ENCODE measurements at places on chromosomes 3 and 15.
A peak's percentile ranks its signal among the peaks of the same experiment; 100 is the strongest.

GRCh38 chr3:125357032-125357658 is 18.0 kb downstream of the ZNF148 start:
- peak; percentile 80 for DNase-seq

DNA sequence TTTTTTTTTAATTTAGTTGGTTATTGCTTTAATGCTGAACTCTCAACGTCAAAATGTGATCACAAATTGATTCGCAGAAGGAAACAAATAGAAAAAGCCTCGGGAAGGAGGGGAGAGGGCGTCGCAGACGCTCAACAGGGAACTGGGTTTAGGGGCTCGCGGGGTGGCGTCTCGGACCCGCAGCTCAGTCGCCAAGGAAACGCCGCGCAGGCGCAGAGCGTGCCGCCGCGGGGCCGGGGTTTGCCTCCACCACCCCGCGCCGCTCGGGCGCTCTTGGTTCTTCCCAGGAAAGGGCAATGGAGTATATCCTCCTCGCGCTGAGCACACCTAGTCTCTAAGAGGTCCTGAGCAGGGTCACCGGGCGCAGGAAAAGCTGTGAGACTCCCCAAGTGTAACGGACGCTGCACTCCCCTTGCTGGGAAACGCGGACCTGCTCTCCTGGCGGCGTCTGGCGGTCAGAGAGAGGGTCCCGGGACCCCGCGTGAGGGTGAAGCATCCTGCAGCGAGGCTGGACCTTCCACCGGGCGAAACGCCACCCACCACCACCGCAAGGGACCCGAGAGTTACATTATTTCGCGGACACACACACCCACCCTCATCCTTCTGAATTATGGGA is 753 bp downstream of the PLCH1 start:
- DNase-seq: peak; percentile 50

DNA sequence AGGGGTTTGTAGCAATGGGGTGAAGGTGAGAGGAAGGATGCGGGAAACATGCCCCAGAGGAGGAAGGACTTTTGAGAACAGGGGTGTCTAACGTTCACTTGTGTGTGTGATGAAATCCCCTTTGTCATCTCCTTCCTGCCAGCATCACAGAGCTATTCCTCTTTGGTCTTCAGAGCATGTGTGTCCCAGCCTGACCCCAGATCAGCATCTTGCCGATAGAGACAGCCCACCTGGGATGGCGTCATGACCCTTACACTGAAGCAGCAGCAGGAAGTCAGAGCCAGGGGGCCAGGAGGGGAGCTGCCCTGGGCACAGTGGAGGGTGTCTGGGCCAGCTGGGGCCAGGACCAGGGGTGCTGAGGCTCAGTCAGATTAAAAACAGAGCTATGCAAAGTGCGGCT is 29.9 kb upstream of the GRIP2 start:
- no peak for DNase-seq

- DNase-seq: peak; percentile 25
Measured at GRCh38 chr3:23324745-23325144, 121.6 kb downstream of the UBE2E2 start.

DNA sequence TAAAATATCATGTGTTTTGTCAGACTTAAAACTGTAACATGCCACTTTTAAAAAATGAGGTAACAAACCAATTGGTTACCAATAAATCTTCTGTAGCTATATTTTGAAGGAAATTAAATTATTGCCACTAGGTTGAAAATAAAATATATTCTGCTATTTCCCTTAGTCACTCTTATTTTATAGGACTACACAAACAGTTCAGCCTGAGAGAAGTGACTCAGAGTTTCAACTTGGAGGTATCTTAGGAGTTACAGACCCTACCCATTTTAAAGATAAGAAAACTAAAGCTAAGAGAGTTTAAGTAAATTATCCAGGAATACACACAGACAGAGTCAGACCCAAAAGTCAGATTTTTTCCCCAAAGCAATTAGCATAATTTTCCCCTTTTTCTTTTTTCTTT is 65.1 kb downstream of the PIK3CB start:
- DNase-seq: no peak

GRCh38 chr3:112654979-112655378 is 14.0 kb upstream of the CCDC80 start:
- no peak for DNase-seq

DNA sequence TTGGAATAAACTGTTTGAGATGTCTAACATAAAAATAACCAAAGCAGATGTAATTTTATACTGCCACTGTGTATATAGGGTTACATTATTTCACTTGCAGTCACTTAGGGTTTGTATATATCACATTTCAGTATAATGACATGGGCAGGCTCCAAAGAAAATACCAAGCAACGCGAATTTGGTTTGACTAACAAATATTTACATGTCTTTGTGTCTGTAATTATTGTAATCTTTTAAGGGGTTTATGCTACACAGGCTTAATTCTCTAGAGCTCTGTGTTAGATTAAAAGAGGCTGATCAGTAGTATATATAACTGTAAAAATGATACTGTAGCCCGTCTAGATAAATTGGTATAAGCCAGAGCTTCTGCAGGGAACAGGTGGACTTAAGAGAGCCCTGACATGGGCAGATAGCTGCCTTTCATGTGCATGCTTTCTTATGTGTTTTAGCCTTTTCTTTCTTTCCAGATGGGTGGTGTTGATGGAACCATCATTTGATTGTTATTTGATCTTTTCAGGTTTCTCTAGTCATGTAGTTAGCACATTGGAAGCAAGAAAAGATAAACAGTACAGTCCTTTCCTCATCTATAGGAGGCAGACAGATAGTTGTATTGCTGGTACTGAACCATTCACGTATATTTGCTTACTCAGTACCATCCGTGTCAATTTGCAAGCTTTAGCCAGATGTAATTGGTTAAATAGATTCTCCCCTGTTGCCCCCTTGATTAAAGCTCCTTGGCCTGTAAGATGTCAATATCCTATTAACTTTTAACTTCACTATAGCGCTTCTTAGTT is 86.1 kb downstream of the GALK2 start:
- no peak for DNase-seq

GRCh38 chr15:93345981-93346380 is 257.0 kb upstream of the RGMA start:
- DNase-seq: no peak

- DNase-seq: no peak
Measured at GRCh38 chr15:62122249-62122648, 42.8 kb downstream of the C2CD4B start.

- peak; percentile 67 for DNase-seq
Measured at GRCh38 chr3:48655606-48656005, 7.1 kb downstream of the CELSR3 start.

DNA sequence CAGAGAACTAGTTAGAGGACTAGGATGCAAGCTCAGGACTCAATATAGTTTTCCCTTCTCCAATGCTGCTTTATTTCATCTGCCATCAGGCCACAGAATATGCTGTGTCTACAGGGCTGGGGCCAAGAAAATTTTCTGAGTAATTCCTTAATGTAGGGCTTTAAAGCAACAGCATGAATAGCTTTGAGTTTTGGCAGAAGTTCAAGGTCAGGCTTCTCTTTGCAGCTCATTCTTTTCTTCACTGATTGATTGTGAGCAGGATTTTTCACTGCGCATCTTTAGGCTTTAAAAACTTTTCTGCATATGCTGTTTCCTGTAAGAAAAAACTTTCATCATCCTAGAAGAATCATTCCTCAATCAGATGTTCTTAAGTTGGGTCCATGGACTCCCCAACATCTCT is 4.6 kb downstream of the TMEM108 start:
- DNase-seq: no peak

- no peak for DNase-seq
Measured at GRCh38 chr3:140164922-140165590, 230.1 kb downstream of the CLSTN2 start.

GRCh38 chr3:72418856-72419255 is 429.4 kb downstream of the SHQ1 start:
- no peak for DNase-seq

DNA sequence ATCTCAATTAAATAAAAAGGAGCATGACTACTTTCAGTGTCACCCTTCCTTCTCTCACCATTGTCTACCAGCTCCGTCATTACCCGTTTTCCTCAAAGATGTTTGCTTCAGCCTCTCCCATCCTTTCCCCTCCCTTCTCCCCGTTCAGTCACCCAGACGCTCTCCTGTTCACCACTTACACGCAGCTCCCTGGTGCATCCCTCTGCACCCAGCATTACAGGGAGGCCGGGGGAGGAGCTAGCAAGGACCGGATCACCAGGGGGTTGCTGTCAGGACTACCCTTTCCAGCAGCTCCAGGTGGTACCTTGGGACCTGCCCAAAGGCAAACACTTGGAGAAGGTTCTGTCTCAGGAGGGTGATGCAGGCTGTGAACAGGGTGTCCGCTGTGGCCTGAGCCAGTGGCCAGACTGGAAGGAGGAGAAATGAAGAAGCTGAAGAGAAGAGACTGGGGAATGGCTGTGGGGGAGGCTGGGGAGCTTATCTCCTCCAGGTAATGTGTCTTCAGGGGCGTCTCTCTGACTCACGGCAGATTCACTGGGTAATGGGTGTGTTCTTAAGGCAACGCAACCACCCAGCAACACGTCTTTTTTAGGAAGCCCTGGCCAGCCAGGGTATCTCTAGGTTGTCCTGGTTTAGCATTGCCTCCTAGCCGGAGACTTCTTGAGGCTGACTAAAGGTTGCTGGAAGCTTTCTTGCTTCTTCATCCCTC is 21.8 kb upstream of the BDH1 start:
- DNase-seq: no peak

DNA sequence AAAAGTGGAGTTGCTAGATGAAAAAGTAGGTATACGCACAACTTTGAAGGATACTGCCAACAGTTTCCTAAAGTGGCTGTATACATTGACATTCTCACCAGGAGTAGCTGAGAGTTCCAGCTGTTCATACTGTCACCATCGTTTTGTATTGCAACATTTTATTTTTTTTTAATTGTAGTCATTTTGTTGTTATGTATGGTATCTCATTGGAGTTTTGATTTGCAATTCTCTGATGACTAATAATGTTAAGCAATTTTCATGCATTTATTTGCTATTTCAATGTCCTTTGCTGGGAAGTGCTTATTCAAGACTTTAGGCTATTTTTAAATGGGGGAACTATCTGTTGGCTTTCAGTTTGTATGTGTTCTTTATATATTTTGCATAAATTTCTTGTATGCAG is 185.1 kb upstream of the TGFBR2 start:
- DNase-seq: no peak

GRCh38 chr15:70090436-70091296 is 7.1 kb downstream of the TLE3 start:
- no peak for DNase-seq

DNA sequence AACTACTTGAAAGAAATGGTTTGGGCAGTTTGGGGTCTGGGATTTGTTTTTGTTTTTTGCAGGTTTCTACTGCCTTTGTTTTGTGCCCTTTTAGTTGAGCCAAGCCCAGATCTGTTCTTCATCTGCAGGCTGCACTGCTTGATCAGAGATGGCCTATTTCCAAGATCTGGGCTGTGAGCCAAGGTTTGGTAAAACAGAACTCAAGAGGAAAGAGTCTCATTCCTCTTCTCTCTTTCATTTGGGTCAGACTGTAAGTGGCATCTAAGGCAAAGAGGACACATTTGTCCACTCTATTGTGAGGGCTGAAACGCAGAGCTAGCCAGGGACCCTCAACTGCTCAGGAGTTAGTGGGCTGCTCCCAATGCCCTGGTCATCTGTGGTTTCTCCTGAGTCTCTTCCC is 104.4 kb upstream of the UBE3A start:
- DNase-seq: no peak

DNA sequence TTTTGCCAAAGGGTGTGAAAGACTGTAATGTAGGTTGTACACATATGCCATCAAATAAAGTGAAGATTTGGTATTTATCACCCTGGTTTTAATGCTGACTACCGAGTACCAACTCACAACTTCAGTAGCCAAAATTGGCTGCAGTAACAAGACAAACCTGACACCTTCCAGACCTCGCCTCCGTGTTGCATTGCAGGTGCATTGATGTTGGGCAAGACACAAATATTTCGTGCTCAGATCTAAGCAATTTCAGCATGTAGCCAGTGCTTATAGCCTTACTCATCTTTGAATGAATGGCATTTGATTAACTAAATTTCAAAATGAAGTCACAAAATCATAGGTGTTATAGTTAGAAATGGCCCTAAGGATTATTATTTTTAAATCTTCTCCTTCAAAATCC is 400.2 kb downstream of the SOX2 start:
- DNase-seq: no peak

DNA sequence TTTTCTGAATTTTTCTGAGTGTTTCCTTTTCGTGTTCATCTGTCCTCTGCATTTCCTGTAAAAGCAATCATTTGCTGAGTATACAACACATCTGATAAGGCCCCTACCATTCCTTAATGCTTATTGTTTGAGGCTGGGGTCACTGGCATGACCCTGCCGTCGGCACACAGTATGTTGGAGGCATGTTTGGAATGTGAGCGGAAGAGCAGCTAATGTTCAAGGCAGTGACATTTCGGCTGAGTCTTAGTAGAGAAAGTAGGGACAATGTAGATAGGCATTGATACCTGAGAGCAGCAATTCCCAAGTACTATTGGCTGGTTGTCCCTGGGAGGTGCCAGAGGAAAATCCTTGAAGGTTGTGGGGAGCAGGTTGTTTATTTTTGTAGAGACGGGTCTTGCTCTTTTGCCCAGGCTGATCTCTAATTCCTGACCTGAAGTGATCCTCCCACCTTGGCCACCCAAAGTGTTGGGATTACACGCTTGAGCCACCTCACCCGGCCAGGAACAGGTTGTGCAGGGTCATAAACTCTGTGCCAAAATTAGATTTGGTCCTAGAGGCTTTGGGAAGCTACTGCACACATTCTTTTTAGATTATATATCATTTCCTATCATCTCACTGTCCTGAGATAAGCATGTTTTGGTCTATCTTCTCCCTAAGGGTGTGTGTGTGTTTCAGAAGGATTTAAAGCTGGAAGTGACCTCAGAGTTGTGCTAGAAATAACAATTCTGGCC is 13.5 kb downstream of the PTPN23 start:
- DNase-seq: no peak

DNA sequence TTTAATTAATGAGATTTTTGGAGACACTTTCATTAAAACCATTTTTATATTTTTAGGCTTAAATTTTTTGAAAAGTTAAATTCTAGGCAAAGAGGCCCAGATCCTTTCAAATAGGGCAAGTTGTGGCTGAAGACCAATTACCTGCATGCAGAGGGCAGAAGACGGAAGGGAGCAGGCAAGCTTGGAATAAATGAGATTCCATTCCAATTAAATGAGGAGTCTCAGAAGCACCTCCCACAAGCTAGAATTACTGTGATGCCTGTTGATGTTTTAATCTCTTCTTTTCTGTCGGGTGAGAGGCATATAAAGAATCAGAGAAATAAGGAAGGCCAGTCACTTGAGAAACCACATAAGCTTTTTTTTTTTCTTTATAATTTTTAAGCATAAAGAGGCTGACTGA is 46.8 kb downstream of the KBTBD8 start:
- DNase-seq: no peak

DNA sequence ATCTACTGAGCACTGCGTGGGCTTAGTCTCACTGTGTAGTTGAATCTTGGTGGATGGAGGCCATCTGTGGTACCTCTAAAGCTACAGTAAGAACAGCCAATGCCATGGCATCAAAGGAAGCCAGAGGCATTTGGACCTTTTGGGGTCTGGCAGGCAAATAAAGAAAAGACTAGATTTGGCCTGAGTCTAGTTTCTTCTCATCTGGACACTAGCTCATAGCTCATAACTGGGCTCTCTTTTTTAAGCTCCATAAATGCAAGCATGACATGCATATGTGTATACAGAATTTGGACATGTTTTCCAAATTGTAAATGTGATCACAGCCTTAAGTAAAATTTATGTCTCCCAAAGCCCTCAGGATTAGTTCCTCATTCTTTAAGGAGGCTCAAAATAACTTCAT is 107.5 kb downstream of the CNTN6 start:
- DNase-seq: no peak

All from germinal center (tissue), 1 donor.